ENCODE measurements at places on chromosomes 7 and 10. TPM values are rescaled to one million over a fixed set of nuclear protein-coding genes. Genes with fewer than 3 reads are reported as not detected.

TEX47 gene
- not detected for polyA plus RNA-seq

LIMK1 gene
- 48.0 TPM for polyA plus RNA-seq

GRCh38 chr10:121326905-121327304, 271.3 kb downstream of the FGFR2 start:
- no peaks in the 10 kb centered on the region for H3K36me3 ChIP-seq
- H3K4me1 ChIP-seq = no peaks in the 10 kb centered on the region

TRUB1 gene
- polyA plus RNA-seq = 9.1 TPM

DNA sequence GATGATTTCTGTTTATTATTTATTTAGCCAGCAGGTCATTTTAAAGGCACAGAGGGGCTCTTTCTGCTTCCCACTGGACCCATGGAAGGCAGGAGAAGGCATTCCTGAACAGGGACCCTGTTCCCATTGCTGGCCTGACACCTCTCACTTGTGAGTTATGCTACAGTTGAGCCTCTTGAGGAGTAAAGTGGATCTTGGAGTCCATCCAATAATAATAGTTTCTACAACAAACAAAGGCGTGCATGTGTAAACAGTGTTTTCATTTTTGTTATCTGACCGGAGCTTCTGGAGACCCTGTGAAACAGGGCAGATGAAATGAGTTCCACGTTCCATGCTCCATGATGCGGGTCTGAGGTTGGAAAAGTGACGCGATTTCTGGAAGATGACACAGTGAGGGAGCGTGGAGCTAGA, 127.3 kb upstream of the HABP2 start:
- no peaks in the 10 kb centered on the region for H3K4me1 ChIP-seq
- no peaks in the 10 kb centered on the region for H3K27me3 ChIP-seq
- no peak for DNase-seq
- no peaks in the 10 kb centered on the region for H3K36me3 ChIP-seq
- no peak overlapping the region for H3K4me3 ChIP-seq
- H3K27ac ChIP-seq = no peak overlapping the region

GRCh38 chr10:72133517-72133916, 45.2 kb upstream of the SPOCK2 start:
- DNase-seq = peak; percentile 83
- no peak overlapping the region for H3K27ac ChIP-seq
- H3K4me1 ChIP-seq = peaks cover 6% of the 10 kb centered on the region
- H3K36me3 ChIP-seq = no peaks in the 10 kb centered on the region
- no peaks in the 10 kb centered on the region for H3K27me3 ChIP-seq

DNA sequence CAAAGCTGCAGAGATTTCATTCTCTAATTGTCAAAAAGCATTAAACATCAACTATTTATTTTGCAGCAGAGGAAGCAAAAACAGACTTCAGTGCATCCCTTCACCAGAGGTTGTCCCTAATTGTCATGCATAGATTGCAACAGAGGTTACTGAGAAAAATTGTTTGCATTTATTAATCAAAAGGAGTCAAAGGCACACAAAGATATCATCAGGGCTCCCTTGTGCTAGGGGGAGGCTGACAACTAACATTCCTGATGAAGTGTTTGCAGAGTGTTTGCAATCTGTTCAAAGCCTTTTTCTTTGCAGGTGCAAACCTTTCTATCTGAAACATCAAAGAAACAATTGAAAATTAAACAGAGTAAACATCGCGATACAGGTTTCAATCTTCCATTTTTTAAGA, 227.5 kb downstream of the TEX36 start:
- DNase-seq = no peak
- no peak overlapping the region for H3K27ac ChIP-seq
- no peak overlapping the region for H3K4me3 ChIP-seq
- H3K36me3 ChIP-seq = no peaks in the 10 kb centered on the region
- H3K4me1 ChIP-seq = no peaks in the 10 kb centered on the region

- no peak for DNase-seq
- H3K27me3 ChIP-seq = no peaks in the 10 kb centered on the region
- H3K4me1 ChIP-seq = no peaks in the 10 kb centered on the region
- H3K27ac ChIP-seq = no peak overlapping the region
Observed at GRCh38 chr7:132118641-132119040, 457.6 kb downstream of the PLXNA4 start.
